ENCODE measurements at places on chromosomes 13 and 19.

- DNase-seq: no peak
Observed at GRCh38 chr13:75321084-75321483, 160.9 kb downstream of the TBC1D4 start.

- no peak for DNase-seq
Observed at GRCh38 chr19:5101871-5102270, 133.0 kb downstream of the KDM4B start.

- no peak for DNase-seq
Observed at GRCh38 chr13:95614641-95615245, 29.8 kb downstream of the DZIP1 start.

GRCh38 chr13:40123962-40124632 lies 468.6 kb downstream of the COG6 start:
- no peak for DNase-seq

GRCh38 chr19:3111586-3112247 lies 17.6 kb downstream of the GNA11 start:
- no peak for DNase-seq

DNA sequence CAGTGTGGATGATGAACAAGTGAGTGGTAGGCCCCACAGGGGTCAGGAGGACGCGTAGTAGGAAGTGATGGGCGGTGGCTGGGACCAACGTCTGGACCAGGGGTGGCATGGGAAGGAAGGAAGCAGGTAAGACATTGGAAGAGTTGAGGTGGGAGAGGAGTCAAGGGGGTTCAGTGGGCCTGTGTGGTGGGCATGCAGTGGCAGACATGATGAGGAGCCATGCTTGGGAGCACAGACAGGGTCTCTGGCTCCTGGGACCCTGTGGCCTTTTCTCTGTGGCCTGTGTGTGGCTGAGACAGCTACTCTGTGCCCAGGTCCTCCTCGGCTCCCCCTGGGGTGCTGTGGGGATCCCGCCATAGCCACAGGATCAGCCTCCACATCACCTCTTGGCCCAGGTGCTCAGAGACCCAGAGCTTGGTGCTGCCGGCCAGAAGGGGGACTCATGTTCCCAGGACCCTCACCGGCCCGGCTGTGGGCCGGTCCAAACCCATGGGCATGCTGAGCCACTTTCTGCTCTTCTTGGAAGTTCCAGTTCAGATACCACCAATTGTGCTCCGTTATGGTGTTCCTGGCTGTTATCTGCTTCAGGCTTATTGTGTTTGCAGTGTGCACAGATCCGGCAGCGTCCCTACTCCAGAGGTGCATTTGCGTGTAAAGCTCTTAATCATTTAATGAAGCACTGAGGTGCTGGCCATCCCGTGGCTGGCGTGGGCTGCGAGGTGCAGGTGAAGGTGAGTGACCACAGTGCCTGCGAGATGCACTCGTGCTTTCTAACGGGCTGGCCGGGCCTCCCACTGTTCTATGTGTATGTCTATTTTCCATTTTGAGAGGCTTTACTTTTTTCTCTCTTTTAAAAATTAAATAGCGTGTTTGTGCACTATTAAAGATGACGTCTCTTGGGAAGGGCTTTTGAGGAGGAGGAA lies 147.9 kb downstream of the TEX29 start:
- no peak for DNase-seq

GRCh38 chr13:96771486-96772367 lies 222.5 kb downstream of the OXGR1 start:
- DNase-seq: no peak

GRCh38 chr19:43518051-43518450 lies 8.9 kb downstream of the ETHE1 start:
- no peak for DNase-seq

DNA sequence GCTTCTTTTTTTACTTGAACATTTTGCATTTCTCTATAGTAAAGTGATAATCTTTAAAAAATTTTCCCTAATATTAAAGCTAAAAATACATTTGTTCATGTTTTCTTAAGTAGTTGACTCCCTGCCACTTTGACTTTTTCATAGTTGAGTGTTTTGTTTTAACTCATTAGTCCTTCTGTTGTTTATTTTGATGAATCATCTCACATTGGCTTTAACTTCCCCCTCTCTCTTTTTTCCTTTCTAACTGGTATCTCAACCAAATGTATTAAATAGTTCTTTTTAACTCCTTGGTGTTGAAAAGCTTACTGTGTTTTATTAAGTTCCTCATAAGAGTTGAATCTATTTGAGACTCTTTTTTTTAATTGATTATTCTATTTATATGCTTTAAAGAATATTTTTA lies 2.8 kb downstream of the TNFSF13B start:
- DNase-seq: no peak

- no peak for DNase-seq
Observed at GRCh38 chr19:2343289-2343982, 15.0 kb downstream of the SPPL2B start.

DNA sequence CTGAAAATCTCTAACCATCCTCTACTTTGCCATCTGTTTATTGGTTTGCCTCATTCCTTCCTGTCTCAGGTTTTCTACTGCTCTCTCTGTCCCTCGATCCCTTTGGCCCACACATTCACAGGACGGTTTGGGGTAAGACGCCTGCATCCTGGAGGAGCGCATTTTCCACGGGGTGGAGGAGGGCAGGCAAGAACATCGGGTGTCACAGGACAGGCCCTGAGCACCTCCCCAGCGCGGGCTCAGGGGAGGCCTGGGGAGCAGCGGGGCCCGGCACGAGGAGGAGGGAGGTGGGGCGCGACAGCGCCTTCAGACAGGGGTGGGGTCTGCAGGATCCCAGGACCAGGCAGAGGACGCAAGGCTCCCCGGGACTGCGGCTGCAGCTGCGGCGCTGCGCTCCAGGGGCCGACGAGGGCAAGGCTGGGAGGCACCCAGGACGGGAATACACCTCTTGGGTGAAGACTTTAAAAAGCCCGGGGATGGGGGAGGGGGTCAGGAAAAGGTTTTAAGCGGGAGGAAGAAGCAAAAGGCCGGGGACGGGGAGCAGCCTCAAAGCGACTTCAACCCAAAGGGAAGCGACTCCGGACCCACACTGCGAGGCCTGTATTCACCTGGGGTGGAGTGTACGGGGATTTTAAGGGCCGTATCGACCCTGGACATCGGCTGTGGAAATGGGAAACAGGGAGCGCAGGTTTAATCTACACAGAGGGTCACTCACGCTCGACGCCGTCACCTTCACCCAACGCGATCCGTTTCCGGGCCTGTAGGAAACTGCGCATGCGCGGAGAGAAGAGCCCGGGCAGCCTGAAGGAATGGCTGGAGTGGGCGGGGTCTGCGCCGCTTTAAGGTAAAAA lies at the start of gene ZNF415:
Gene ZNF415 (minus strand): TSS at position 770 of the 851 bp plus-strand sequence. CDS start 10,234 bp downstream, outside the sequence.
- no peak for DNase-seq

- DNase-seq: no peak
Observed at GRCh38 chr13:43405457-43405856, 381.3 kb downstream of the ENOX1 start.

GRCh38 chr19:12695514-12695913 lies 917 bp downstream of the FBXW9 start:
- DNase-seq: no peak

GRCh38 chr19:14094854-14095253 lies 4.3 kb upstream of the SAMD1 start:
- DNase-seq: no peak

DNA sequence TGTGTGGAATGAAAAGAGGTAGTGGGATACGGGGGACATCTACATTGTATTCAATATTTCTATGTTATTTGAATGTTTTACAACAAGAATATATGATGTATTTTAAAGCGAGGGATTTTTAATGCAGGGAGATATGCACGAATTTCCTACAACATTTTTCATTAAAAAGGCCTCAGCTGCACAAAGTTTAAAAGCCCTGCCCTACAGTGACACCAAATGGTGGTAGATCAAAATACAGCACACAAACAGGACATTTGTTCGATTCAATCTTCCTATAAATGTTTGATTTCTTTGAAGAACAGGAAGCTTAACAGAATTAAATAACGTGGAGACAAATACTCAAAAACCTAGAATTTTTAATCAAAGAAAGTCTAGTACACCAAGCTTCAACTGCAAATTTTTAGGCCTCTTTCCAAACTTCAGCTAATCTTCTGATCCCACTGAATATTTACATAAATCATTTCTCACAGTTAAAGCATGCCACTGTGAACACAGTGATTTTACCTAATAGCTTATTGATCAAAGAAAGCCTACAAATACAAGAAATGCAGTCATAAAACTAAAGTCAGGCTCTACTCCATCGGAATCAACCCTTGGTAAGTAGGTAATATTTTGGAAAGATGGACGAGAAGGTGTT lies 257.2 kb downstream of the DIAPH3 start:
- DNase-seq: no peak

DNA sequence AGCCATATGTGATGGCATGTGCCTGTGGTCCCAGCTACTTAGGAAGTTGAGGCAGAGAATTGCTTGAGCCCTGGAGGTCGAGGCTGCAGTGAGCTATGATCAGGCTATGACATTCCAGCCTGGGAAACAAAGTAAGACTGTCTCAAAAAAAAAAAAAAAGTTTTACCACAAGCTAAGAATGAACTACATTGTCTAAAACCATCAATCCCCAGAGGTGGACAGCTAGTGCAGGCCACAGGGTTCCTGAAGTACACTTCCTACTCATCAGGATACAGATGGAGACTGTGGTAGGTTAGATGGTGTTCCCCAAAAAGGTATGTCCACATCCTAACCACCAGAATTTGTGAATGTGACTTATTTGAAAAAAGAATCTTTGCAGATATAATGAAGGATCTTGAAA lies 63.5 kb upstream of the DOCK9 start:
- DNase-seq: no peak

DNA sequence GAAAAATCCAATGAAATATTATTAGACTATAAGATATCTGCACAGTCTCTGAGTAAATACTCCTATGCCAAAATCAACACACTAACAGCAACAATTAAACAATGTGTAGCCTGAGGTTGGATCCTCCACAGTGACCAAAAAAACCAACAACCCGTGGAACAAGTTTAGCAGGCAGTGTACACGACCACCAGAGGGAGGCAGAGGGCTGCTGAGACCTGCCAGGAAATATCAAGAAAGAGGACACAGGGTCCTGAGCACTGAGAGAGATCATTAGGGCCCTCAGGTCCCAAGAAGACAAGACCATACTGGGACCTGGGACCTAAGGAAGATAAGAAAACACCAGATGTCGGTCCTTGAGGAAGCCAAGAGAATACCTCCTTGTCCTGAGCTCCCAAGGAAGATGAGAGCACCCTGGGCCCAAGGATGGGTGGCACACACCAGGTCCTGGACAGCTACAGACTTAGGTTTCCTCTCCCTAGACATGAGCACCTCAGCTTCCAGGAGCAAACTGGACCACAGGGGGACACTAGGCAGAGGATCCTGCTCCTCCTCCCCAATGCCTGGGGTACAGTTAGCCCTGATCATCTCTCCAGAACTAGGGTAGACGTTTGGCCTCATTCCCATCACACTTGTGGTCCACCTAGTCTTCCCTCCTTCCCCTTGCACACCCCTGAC lies 822 bp upstream of the ZNF274 start:
- DNase-seq: no peak

- DNase-seq: peak; percentile 5
Observed at GRCh38 chr13:66689037-66689619, 541.0 kb downstream of the PCDH9 start.

GRCh38 chr13:43304945-43305344 lies 281.6 kb downstream of the DNAJC15 start:
- no peak for DNase-seq

DNA sequence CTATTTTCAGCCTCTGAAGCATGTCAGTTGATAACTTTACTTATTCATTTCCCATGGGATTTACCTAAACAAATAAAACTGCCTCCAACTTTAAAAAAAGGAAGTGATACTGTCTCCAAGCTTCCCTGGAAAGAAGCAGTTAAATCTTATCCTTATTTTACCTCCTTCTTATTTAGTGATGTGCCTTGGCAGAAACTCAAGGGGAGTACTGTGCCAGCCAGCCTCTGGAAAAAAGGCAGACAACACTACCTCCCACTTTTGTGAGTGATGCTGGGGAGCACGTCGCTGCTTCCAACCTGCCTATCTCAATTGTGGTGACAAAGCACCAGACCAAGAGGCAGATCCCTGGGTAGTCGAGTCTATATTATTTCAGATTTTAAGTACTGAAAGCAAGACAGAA lies 765.6 kb downstream of the DIAPH3 start:
- DNase-seq: no peak

DNA sequence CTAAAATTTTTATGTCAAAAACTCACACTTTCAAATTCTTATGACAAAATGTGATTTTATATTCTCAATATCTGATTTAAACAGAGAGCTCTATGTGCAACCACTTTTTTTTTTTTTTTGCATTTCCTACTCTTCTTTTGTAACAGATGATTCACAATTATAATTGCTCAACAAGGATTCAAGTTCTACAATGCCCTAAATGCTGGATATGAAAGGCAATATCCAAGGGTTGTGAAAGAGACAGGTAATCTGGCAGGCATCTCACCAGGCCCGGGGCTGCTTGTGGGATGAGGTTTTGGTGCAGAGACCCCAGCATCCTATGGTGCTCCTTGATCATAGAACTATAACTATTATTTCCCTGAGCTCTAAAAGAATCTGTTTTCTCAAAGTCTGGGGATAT lies 363.6 kb upstream of the NBEA start:
- no peak for DNase-seq

DNA sequence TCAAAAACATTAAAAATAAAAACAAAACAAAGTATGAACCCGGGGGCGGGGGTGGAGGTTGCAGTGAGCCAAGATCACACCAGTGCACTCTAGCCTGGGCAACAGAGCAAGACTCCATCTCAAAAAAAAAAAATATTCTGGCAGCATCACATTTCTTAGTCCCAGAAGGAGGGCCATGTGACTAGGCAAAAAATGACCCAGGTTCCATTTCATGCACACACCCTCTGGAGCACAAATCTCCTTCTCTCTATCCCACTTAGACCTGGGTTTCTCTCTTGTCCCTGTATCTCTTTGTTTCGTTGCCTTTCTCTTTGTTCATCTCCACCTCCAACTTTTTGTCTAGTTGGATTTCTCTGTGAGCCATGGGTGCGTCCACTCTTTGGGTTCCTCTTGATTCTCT lies 6.2 kb upstream of the CYP2A7 start:
- no peak for DNase-seq

DNA sequence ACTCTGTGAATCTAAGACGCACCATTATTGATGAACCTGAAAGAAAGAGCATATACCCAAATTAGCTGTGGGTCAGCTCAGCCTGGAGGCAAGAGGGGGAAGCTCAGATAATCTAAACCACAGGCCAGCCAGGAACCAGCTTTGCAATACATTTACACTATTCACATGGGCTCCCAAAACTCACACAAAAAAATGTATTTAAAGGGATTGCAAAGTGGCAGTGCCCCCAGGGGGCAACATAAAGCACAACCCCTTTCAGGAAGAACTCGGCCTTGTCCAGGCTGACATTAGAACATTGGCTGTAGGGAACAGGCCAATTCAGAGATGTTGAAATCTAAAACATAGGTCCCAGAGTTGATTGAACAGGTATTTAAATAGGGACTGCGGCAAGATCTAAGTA lies 3.2 kb upstream of the PROZ start:
- no peak for DNase-seq

GRCh38 chr13:100594731-100595130 lies 6.1 kb upstream of the GGACT start:
- DNase-seq: no peak

DNA sequence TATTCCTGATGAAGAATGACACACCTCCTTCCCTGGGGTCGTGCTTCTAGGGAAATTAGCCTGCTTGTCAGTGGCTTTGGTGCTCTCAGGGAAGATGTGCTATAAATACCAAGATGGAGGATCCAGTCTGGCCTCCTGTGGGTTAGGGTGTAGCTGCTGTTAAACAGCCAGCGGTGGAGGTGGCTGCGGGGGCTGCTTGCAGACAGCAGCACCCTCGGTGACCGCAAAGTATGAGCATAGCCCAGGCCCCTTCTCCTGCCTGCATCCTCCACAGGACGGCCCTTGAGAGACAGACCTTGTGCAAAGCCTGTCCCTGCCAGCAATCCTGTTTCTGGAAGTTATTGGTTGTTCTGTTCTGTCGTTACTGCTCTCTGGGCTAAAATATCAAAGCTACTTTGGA lies 11.4 kb downstream of the VSTM2B start:
- no peak for DNase-seq

Measured in NCI-H1417 treated with DMSO at 0.1 percent for 48 hours (cell line).